ENCODE measurements at places on chromosomes 16 and 17. TPM values are rescaled to one million over a fixed set of nuclear protein-coding genes. Genes with fewer than 3 reads are reported as not detected.

C1QTNF8 gene
- not detected for total RNA-seq

TPSB2 gene
- not detected for total RNA-seq

GSDMA gene
- total RNA-seq, result 0.77 TPM

SOX8 gene
- not detected for total RNA-seq

SYCE1L gene
- total RNA-seq, result 9.0 TPM

TOP2A gene
- 151 TPM for total RNA-seq

NEK8 gene
- 8.6 TPM for total RNA-seq

FSCN2 gene
- not detected for total RNA-seq

SLC12A3 gene
- not detected for total RNA-seq

PNMT gene
- total RNA-seq, result not detected

RGS9 gene
- 0.49 TPM for total RNA-seq

SPNS2 gene
- total RNA-seq, result not detected

KRT40 gene
- total RNA-seq, result not detected

PRPSAP1 gene
- total RNA-seq, result 42.3 TPM

PMFBP1 gene
- 1.4 TPM for total RNA-seq

TPSD1 gene
- total RNA-seq, result not detected

JPT1 gene
- 360 TPM for total RNA-seq

LGALS9B gene
- not detected for total RNA-seq

TSNAXIP1 gene
- total RNA-seq, result 1.1 TPM

MT1A gene
- not detected for total RNA-seq

MT4 gene
- total RNA-seq, result not detected

KRT32 gene
- not detected for total RNA-seq

KCNJ18 gene
- total RNA-seq, result not detected

TMEM238L gene
- total RNA-seq, result not detected

TOX3 gene
- not detected for total RNA-seq

MRC2 gene
- total RNA-seq, result 12.3 TPM

NPIPB12 gene
- total RNA-seq, result 91.4 TPM

PIK3R5 gene
- total RNA-seq, result not detected
